Activated CD4-positive, alpha-beta memory T cell treated with anti-CD3 and anti-CD28 coated beads for 36 hours (primary cell): ENCODE measurements at places on chromosomes 6 and 20. TPM values are rescaled to one million over a fixed set of nuclear protein-coding genes. Genes with fewer than 3 reads are reported as not detected.

DNA sequence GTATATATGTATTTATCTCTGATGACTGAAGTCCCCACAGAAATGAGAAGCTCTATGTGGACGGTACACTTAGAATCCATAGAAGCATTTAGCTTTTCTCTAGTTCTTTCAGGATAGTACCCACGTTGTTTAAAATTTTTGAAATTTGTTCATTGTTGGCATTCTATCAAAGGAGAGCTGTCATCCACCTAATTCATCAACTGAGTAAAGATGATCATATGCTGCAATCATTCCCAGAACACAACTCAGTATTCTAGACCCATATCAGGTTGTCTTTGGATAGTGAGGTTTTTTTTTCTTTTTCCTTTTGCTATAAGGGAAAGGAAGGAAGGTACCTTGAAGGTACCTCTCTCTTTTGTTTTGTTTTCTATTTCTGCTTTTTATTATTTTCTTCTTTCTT, 9.3 kb downstream of the SERAC1 start:
- no peak for DNase-seq

- DNase-seq, result peak; percentile 55
These were observed 27.4 kb downstream of the MGME1 start for GRCh38 chr20:17995967-17996819.

DNA sequence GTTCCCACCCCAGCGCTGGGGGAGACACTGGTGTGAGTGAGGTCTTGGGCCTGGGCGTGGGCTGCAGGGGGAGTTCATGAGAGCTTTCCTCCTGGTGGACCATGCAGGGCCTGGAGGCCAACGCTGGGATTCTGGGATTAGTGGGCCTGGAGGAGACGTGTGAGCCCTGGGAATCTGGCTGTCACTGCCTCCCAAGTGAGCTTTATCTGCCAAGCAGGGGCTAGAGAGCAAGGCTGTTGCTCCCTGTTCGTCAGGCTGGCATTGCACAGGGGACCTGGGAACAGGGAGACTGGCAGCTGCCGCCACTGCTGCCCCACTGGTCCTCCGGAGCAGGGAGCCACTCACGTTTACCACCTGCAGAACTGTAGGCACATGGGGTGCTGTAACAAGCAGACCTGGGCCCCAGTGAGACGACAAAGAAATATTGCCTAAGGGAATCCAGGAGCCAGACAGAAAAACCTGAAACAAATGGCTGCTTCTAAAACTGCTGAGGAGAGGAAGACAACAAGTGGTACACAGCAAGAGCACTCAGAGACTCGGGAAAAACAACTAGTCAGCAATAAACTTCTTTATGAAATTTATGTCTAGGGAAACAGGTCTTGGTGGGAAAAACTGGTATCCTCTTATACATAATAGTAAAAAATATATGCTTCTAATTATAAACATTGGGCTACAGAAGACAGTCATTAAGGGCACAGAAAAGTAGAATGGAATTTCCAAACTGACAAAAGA, 45.2 kb downstream of the PPP1R3G start:
- DNase-seq, result no peak

- DNase-seq, result peak; percentile 68
These were observed 6.2 kb downstream of the COL9A3 start for GRCh38 chr20:62822788-62823651.

IL17F gene
- 119 TPM for total RNA-seq

DNA sequence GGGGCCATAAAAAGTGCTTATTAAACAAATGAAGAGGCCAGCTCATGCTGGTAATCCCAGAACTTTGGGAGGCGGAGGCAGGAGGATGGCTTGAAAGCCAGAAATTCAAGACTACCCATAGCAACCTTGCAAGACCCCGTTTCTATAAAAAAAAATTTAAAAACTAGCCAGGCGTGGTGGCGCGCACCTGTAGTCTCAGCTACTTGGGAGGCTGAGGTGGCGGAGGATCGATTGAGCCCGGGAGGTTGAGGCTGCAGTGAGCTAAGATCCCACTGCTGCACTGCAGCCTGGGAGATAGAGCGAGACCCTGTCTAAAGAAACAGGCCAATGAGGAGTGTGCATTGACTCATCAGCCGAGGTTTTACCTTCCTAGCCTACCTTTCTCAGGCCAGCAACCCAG, 15.2 kb downstream of the NPEPL1 start:
- DNase-seq, result no peak

ADTRP gene
- total RNA-seq, result 24.1 TPM

- no peak for DNase-seq
These were observed 166.3 kb upstream of the SULF2 start for GRCh38 chr20:47951521-47951971.

GRCh38 chr20:61476956-61477355, 224.9 kb downstream of the CDH4 start:
- no peak for DNase-seq

- no peak for DNase-seq
These were observed 52.9 kb upstream of the TRAF3IP2 start for GRCh38 chr6:111658462-111659154.

DNA sequence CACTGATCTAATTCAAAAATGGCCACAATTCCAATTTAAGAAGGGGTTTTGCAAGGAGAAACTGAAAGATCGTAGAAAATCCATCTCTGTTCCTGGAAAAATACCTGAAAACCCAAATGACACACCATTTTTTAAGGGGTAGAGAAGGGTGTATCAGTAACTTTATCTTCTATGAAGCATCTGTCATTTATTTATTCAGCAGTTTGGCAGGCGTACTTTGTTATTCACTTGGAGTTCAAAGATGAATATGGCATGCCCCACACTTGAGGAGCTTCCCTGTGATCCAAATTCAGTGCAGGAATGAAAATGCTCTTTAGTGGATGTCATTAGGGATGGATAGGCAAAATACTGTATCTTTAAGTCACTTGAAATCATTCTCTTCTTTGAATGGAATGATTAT, 7.2 kb downstream of the HINT3 start:
- no peak for DNase-seq

DDO gene
- total RNA-seq, result not detected

GRCh38 chr6:13615792-13616120, 621 bp downstream of the NOL7 start:
- peak; percentile 61 for DNase-seq

GINS1 gene
- total RNA-seq, result 31.5 TPM

GJA10 gene
- not detected for total RNA-seq

DNA sequence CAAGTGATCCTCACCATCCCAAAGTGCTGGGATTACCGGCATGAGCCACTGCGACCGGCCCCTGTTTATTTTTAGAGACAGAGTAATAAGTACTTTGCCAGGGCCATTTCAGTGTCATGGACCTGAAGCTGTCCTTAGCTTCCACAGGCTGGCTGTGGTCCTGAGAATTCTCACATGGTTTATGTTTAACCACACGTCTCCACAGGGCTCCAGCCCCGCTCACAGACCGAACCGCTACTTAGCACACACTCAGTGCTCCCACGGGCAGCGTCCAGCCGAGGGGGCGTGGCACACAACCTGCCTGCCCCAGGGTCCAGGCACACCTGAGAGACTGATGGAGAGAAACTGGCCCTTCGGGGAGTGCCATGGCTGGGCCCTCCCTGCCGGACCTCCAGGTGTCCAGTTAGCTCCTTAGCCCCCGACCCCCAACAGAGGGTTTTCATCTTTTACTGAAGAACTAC, 11.7 kb downstream of the ACSS1 start:
- DNase-seq, result no peak

RBL1 gene
- total RNA-seq, result 41.4 TPM

DNA sequence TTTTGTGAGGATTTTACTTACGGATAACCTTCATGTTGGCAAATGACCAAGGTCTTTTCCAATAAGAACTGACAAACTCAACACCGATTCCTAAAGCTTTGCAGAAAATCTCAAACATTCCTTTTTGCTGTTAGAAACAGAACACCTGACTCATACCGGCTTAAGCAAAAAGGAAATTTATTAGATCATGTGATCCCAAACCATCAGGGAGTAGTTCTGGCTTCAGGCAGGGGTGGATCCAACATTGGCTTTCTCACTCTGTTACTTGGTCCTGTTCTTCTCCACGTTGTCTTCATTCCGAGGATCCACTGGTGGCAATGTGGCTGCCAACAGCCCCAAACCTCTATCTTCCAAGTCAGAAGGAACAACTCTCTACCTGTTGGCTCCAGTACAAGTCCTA, 95.9 kb upstream of the PMEPA1 start:
- DNase-seq, result no peak
